Lung (tissue), 17 donors: ENCODE measurements at places on chromosomes 1 and 21. TPM values are rescaled to one million over a fixed set of nuclear protein-coding genes. Genes with fewer than 3 reads are reported as not detected.
A peak's percentile ranks its signal among the peaks of the same experiment; 100 is the strongest.

DNA sequence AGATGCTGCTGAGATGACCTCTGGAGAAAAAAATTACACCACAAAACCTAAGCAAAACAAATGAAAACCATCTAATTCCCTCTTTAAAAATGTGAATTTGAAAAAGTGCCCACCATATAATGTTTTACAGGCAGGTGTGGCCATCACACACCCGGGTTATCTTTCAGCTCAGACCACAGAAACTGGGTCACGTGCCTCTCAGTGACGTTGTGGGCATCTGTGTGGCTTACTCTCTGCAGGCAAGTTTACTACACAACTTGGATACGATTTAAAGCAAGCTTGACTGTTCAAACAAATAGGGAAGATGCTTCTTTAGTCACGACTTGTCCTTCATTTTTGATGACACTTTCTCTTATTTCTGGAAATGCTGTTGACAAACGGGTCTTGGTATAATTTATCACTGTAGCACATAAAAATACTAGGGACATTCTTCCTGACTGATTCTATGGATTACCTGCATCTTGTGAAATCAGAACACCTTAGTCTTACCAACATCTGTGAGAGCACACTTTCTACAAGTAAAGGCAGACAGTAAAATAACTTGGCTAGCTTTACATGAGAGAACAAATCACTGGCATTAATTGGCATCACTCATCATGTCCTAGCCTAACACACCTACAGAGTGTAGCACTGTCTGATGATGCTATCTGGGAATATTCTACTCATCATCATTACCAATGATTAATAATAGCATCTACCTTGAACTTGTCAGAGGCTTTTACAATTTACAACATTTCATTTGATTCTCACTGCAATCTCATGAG lies 89.3 kb upstream of the EDEM3 start:
- no peak for DNase-seq

DNA sequence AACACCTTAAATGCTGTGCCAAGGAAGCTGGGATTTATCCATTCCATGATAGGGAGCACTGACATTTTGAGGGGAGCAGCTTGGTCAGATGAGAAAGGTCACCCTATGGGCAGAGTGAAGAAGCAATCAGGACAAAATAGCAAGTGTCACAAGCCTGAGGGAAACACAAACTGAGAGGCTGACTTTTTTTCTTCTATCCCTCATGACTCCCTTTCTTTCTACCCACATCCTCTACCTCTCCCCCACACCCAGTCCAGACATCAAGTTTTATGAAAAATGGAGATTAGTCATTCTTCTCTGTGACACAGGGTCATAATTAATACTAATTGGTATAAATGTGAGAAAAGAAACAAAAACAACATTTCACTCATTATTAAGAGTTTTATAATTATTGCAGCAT lies 103.1 kb downstream of the SLC25A24 start:
- DNase-seq, result no peak

GRCh38 chr1:180565121-180565871 lies 6.5 kb downstream of the OVAAL start:
- DNase-seq, result peak; percentile 33

DNA sequence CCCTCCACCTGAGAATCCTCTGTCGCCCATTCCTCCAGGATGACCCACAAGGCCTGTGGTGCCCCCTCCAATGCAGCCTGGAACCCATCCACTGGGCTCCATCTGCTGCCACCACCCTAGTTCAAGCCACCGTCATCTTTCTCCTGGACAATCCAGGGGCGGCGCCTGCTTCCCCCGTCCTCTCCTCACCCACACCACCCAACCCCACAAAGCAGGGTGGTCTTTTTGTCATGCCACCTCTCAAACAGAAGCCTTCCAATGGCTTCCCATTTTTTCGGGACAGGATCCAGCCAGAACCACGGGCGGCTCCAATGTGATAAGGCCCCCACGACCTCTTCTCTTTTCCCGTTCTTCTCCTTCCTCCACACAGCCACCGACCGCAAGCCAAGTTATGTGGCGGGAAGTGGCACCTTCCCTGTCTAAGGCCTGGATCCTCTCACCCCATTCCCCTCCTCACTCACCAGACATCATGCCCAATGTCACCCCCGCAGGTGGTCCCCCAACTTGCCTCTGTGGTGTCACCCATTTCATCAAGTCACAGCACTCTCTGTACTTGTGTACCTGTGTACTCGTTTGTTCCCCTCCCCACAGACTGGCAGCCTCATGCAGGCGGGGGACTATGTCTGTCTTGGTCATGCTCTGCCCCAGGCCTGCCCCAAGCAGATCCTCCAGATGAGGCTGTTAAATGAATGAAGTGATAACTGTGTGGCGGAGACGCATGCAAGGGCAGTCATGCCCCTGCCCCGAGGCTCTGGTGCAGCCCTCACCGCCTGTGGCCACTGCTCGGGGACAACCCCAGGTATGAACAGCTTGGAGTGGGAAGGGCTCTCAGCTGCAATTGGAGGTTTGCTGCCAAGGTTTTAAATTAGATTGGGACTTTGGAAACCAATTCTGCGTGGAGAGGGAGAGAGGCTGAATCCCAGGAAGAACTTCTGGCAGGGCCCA lies 11.0 kb downstream of the UBXN11 start:
- DNase-seq, result no peak

- no peak for DNase-seq
These were observed 96.5 kb downstream of the SMYD2 start for GRCh38 chr1:214377485-214377884.

- no peak for DNase-seq
These were observed 1.2 kb upstream of the ADORA1 start for GRCh38 chr1:203126151-203126865.

- no peak for DNase-seq
These were observed 52.2 kb downstream of the TRAF5 start for GRCh38 chr1:211378844-211379243.

GRCh38 chr1:156194300-156194652 lies 372 bp downstream of the SLC25A44 start:
- DNase-seq, result no peak

- DNase-seq, result no peak
These were observed 21.9 kb upstream of the NEK2 start for GRCh38 chr1:211697356-211697755.

DNA sequence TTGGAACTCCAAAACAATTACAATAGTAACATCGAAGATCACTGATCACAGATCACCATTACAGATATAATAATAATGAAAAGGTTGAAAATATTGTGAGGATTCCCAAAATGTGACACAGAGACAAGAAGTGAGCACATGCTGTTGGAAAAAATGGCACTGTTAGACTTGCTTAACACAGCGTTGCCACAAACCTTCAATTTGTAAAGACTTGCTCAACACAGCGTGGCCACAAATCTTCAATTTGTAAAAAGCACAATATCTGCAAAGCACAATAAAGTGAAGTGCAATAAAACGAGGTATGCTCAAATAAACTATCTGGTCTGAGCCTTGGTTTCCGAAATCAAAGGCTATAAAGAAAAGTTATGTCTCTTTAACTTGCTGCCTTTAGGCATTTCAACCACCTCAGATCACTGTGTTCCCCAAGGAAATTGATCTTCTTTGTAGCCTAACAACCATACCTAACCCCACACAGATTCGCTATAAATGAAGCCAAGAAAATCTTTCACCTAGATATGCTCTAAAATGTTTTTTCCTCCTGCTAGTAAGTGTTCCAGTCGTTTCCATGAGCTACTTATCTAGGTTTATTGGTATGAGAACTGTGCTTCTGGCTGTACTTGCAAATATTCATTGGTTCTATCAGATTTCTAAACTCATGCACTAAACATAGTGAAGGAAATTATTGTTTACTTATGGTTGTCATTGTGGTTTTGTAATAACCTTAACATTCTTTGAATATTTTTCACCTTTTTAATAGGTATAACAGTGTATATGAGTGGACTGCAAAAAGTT lies 13.1 kb upstream of the LPGAT1 start:
- no peak for DNase-seq

- no peak for DNase-seq
These were observed 4.2 kb upstream of the GPR61 start for GRCh38 chr1:109535481-109535880.

DNA sequence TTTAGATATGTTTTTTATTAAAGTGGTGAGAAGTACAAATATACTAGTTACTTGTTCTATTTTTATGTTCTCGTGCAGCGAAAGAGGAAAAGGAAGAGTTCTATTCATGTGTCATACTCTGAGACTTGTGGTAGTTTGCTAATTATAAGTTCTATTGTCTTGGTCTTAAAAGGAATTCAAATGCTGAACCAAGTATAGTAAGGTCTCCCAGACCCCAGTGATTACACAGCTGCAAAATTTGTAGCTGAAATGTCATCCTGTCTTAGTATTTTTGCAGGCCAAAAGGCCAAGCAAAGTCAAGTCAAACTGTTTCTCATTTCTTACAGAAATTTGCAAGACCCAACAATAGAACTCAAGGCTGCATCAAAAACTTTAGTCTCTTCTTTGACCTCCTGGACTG lies 268.7 kb downstream of the CHRM3 start:
- no peak for DNase-seq

DNA sequence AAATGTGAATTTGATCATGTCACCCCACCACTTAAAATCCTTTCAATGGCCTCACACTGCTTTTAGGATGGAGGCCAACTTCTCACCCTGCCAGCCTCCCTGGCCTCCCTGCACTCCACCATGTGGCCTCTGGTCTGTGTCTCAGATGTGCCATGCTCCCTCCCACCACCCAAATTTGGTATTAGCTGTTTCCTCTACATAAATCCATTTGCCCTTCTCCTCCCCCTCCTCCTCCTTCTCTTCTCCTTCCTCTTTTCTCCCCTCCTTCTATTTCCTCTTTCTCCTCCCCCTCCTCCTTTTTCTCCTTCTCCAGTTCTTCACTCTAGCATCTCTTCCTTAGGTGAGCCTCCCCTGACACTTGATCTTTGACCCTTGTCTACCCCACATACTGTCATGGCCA lies 16.7 kb upstream of the GUCA2B start:
- DNase-seq, result no peak

- peak; percentile 44 for DNase-seq
These were observed 39.6 kb upstream of the LDLRAP1 start for GRCh38 chr1:25503551-25504426.

- peak; percentile 94 for DNase-seq
These were observed 19.5 kb downstream of the STK40 start for GRCh38 chr1:36366091-36366661.

PLA2G5 gene
- 1.1 TPM for total RNA-seq

S100A12 gene
- total RNA-seq, result 31.7 TPM

PATJ gene
- total RNA-seq, result 40.4 TPM

MPZ gene
- total RNA-seq, result 5.1 TPM

CFAP74 gene
- total RNA-seq, result 7.3 TPM

KCNQ4 gene
- 0.98 TPM for total RNA-seq

ADAMTS1 gene
- 165 TPM for total RNA-seq

PIGP gene
- 30.6 TPM for total RNA-seq

RHOU gene
- total RNA-seq, result 25.8 TPM

GSTM2 gene
- total RNA-seq, result 27.6 TPM
